Astrocyte of the spinal cord (primary cell): ENCODE measurements at places on chromosomes 3 and 15.

GRCh38 chr15:89976246-89976600 lies 24.9 kb upstream of the ZNF710 start:
- no peak for DNase-seq

DNA sequence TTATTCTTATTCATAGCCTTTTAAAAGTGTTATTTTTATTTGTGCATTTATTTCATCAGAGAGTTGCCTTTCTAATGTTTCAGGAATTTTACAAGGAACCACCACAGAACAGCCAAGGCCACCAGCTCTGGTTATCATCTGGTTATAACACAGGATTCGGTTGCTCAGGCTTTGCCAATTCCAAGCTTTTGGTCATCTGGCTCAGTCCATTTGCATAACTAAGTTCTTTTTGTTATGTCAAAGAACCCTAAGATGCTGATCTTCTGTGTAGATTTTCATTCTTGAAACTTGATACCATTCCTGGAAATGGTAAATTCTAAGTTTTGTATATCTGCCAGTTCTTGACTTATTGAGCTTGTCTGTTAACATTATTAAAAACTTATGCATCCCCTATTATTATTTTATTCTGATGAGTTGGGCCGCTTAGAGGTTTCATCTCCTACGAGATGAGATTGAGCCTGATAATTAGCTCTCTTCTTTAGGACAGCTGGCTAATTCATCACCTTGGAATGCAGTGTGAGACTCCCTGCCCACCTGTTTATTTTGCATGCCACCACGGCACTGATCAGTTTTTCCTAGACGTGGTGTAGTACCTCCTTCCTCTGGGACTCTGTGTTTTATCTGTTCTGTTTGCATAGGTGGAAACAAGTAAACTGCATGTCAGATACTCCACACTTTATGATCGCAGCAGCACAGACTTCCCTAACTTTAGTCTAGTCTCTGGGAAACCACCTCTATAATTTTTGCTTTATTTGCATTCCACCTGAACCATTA lies 264.8 kb downstream of the SLCO3A1 start:
- peak; percentile 22 for DNase-seq

- DNase-seq, result no peak
These were observed 12.1 kb downstream of the KIF9 start for GRCh38 chr3:47270526-47270925.

DNA sequence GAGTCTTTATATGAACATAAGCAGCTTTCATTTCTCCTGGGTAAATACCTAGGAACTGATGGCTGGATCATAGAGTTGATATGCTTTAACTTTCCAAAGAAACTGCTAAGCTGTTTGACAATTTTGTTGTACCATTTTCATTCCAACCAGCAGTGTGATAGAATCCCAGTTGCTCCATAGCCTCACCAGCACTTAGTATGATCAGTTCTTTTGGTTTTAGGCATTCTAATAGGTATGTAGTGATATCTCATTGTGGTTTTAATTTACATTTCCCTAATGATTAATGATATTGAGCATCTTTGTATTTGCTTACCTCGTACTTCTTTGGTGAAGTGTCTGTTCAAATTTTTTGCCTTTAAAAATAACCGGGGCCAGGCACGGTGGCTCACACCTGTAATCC lies 38.4 kb upstream of the SMAD6 start:
- no peak for DNase-seq

GRCh38 chr3:159586571-159587202 lies 401.9 kb upstream of the IL12A start:
- peak; percentile 57 for DNase-seq

GRCh38 chr3:17945018-17945798 lies 202.8 kb upstream of the TBC1D5 start:
- no peak for DNase-seq

DNA sequence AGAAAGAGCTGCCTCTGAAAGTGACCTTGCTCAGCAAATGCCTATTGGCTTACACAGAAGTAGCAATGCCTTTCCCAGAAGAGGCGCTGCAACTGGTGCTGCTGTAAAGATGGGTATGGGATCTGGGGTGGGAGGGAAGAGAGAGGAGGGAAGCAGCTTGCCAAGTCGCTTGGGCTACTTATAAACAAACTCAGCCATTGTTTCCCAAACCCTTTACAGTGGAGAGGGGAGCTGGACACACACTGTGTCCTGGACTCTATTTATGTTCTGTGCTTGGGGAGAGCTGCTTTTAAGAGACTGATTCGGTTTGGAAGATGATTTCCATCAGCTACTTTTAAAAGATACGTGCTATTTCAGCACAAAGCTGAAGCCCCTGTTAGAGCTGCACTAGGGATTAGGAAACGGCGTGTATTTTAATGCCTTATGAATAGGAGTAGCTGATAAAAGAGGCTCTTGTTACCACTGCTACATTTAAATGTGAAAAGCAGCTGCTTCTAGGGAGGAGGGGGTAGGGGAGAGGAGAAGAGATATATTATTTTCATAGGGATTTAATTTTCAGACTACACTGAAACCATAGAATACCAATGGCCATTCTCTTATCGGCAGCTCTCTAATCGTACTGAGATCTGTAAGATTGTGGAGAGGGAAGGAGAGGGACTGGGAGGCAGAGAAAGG lies 440.6 kb downstream of the MCTP2 start:
- DNase-seq, result peak; percentile 62

- DNase-seq, result no peak
These were observed 48.4 kb downstream of the DAPK2 start for GRCh38 chr15:63997715-63998442.

DNA sequence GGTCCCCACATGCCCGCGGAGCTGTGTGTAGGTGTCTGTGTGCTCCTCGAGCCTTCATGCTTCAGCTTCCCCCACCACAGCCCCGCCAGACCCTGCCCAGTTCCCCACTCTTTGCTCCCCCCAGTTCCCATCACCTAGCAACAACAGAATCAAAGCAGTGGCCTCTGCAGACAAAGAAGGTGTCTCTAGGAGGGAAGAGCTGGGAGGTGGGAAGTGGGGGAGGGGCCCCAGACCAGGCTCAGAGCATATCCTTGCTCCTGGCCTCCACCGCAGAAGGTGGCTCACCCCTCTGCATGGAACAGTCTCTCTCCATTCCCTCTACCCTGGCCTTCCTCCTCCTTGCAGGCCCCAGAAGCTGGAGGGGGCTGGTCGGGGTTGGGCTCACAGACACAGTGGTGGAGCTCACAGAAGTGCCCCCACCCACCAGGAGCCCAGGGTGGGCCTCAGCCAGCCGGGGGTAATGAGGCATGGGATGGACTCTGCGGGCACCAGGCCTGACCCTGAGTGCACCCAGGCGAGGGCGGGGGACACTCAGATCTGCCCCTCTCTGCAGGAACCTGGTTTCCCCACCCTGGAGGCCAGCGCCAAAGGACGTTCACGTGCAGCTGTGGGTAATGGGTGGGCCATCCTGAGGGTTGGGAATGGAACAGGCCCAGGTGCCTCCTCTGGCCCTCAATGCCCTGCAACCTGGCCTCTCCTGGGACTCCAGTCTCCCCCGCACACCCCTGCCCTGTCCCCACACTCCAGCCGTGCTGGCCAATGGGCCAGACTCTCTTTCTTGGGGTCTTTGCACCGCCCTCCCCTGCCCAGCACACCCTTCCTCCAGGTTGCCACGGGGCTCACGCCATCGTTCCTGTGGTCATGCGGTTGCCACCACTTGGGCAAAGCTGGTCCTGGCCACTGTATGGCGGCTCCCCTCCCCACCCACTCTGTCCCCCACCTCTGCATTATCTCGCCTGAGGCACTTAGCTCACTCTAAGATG lies 53.4 kb downstream of the TPRA1 start:
- DNase-seq, result no peak
